ENCODE measurements at places on chromosomes 16 and 17.
A peak's percentile ranks its signal among the peaks of the same experiment; 100 is the strongest.

GRCh38 chr17:29140631-29141513 lies 39.3 kb downstream of the MYO18A start:
- DNase-seq = peak; percentile 67

- DNase-seq = no peak
These were observed 1.7 kb upstream of the MAZ start for GRCh38 chr16:29804455-29805231.

DNA sequence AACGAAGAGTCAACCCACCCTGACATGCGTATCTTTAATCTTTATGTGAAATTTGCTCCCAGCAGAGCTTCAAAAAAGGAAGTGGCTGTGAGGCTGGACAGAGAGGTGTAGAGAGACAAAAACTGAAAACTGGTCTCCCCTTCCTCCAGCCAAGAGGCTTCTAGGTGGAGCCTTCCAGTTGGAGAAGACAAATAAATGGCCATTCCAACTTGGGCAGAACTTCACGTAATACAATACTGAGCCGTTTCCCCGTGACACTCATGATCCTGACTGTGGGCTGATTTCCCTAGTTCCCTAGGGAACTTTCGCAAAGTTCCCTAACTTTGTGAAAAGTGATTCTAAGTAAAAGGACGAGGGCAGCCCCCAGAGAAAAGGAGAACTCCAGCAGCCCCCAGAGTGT lies 78.8 kb downstream of the ZFHX3 start:
- DNase-seq = no peak

DNA sequence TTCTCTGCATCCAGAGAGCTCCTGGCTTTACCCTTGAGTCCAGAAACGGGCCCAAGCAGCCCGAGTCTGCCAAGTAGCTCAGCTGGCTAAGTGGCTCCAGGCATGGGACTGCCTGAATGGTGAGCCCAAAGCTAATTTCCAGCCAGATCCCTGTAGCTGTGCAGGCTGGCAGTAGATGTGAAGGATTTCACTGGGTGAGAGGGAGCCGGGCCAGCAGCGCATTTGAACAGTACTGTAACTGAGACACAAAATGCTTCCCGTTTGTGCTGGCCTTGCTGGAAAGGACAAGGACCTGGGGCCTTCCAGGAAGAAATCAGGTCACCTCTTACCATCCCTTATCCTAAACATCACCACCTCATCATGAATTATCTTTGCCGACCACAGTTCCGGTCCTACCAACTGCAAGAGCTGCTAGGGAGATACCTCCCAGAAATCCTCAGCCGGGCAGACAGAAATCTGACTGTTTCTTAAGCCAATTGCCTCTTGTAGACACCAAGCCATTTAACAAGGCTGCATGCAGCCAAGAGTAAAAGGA lies 3.7 kb downstream of the TIMP2 start:
- no peak for DNase-seq

- no peak for DNase-seq
These were observed 6.6 kb downstream of the SLC22A31 start for GRCh38 chr16:89193576-89194293.

DNA sequence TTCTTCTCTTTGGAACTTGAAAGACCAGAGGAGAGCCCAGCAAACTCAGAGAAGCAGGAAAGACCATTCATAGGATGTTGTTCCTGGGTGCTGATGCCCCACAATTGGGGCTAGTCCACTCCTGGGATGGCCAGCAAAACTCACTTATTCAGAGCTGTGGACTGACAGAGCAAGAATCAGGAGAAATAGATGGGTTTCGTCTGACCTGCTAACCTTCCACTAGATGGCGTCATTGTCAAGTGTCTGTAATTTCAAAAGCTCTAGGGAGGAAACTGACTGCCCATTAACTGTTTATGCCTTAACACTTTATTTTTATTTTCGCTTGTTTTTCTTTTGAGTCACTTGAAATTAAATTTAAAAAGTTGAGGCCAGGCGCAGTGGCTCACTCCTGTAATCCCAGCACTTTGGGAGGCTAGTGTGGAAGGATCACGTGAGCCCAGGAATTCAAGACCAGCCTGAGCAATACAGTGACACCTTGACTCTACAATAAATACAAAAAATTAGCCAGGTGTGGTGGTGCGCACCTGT lies 28.7 kb upstream of the MILR1 start:
- DNase-seq = peak; percentile 72

DNA sequence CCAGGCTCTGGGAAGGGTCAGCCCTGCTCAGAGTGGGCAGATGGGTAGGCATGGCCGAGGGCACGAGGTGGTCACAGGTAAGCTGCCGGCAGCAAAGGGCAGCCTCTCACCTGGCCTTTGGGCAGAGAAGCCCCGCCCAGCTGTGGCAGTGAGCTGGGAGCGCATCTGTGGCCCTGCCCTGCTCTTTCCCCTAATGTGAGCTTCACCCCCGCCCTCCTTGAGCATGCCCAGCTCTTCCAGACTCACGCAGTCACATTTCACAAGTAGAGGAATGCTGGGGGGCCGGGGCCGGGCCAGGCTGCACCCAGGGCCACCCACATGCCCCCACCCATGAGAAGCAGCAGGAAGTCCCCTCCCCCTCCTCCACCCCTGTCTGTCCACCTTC lies 40.7 kb upstream of the SLC38A10 start:
- DNase-seq = no peak

DNA sequence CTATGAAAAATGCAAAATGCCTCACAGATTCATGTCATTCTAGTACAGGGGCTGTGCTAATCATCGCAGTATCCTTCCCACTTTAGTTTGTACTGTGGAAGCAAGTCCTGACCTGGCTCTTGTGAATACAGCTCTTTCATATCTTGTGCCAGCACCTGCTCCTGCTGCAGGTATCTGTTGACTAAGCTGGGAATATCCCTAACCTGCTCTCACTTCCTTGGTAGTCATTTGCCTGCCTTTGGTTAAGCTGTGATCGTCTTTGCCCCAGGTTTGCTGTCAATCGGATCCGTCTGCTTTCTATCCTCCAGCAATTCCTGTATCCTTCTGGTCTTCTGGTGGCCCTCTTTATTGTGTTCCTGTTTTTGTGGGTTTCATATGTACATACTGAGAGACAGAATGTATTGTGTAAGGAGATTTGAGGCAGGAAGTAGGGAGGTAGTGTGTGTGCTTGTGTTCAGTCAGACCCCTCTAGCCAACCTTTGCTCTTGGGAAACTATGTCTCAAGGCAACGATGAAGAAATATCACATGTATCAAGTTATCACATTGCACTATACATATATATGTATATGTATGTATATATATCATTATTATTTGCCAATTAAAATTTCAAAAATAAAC lies 7.7 kb upstream of the GINS3 start:
- no peak for DNase-seq

DNA sequence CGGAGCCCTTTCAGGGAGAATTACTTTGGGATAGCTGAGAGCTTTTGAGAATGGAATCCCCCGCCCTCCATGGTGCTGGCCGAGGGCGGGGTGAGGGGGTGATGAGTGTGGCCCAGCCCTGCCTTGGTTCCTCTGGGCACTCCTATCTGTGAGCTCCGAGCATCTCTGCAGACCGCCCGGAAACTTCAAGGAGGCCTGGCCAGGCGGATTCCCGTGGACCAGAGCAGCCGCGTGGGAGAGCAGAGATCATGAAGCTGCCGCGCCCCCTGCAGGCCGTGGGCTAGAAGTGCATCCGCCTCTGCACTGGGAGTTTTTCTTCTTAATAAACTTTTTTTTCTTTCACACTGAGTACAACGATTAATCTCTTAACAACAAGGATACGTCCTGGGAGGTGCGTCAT lies 392.9 kb upstream of the EEF2KMT start:
- no peak for DNase-seq

DNA sequence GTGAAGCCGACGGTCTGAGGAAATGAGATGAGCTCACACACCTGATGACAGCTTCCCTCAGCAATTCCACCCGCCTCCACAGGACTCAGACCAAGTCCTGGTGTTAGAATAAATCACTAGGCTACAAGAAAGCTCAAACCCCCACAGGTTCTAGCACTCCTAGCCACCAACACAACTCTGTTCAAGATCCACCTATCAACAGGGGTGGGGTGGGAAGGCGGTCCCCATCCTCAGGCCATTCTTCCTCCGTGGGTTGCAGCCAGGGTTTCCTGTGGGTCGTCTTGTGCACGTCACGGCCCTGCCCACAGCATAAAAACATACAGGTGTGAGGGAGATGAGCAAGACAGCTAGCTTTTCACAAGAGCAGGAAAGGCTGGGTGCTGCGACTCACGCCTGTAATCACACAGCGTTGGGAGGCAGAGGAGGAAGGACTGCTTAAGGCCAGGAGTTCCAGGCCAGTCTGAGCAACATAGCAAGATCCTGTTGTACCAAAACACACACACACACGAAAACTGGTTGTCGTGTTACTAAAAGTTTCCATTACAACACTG lies 81.1 kb downstream of the ANKRD11 start:
- DNase-seq = peak; percentile 91

GRCh38 chr17:27529230-27529796 lies 73.1 kb downstream of the KSR1 start:
- DNase-seq = no peak

- DNase-seq = no peak
These were observed 15.1 kb downstream of the CDH8 start for GRCh38 chr16:62021161-62021581.
